ENCODE measurements at places on chromosomes 1 and 21.

DNA sequence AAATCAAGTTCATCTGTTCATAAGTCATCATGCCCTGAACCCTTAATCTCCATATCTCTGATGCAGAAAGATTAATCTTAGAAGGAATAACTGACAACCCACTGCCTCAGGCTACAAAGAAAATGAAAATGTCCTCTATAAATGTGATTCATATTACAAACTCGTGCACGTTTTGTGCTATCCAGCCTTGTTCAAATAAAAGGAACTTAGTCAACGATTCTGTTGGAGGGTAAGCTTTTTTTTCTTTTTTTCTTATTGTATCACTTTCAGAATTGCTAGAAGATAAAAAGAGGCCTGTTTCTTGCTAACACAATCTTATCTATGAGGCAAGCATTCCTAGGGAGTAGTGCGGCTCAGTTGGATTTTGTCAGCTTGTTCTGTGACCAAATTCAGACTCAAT, 228.4 kb downstream of the TM2D1 start:
- no peak for DNase-seq

- no peak for DNase-seq
These were observed 1.7 kb downstream of the PADI3 start for GRCh38 chr1:17250601-17251000.

DNA sequence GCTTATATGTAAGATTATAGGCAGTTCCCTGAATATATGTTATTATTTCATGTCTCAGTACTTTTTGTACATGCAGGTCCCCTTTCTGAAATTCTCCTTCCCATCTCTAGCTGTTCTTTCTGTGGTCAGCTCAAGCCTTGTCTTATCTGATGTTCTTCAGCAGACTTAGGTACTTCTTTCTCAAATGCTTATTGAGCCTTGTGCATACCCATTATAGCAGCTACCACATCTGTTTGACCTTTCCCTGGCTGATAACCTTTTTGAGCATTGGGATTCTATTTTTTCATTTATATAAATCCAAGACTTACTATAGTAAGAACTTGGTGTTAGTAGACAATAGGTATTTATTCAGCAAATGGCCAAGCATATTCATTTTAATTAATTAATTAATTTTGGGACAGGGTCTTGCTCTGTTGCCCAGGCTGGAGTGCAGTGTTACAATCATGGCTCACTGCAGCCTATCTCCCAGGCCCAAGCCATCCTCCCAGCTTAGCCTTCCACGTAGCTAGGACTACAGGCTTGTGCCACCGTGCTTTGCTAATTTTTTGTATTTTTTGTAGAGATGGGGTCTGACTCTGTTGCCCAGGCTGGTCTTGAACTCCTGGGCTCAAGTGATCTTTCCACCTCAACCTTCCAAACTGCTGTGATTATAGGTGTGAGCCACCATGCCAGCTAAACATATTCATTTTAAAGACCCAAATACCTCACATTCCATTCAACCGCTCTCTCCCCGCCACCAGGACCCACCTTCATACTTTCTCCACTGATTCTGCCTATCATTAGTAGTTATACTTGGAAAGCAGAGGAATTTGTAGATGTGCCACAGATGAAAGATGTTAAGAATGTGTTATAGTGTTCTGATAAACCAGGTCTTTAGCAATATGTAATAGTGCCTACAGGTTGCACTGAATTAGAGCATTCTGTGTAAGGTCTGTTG, 16.7 kb downstream of the TIPRL start:
- no peak for DNase-seq

GRCh38 chr21:45607021-45607908, 36.3 kb upstream of the PCBP3 start:
- no peak for DNase-seq

DNA sequence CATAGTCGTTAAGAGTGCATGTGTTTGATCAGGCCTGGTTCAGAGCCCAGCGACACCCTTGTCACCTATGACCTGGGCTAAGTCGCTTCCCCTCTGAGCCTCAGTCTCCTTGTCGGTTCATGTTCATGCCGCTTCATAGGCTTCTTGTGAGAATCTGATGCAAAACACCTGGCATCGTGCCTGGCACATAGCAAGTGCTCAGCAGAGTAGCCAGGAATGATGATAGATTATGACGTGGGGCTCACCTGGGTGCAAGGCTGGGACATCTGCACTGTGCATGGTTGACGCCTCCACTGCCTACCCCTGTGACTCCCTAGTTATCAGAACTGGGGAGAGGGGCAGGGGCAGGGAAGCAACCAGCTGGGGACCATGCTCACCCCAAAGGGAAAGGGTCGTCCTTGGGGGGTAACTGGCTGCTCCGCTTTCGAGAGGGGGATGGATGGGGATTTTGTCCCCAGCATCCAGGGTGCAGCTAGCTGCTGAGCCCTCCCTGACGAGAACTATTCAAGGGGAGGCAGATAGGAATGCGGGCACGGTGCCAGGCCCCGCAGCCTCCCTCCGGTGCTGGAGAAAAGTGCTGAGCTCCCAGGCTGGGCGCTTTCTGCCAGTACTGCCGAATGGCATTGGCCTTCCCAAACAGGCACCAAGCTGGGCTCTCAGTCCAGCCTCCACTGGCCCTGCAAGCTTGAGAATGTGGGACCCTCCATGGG, 9.3 kb downstream of the EFHD2 start:
- DNase-seq: no peak

DNA sequence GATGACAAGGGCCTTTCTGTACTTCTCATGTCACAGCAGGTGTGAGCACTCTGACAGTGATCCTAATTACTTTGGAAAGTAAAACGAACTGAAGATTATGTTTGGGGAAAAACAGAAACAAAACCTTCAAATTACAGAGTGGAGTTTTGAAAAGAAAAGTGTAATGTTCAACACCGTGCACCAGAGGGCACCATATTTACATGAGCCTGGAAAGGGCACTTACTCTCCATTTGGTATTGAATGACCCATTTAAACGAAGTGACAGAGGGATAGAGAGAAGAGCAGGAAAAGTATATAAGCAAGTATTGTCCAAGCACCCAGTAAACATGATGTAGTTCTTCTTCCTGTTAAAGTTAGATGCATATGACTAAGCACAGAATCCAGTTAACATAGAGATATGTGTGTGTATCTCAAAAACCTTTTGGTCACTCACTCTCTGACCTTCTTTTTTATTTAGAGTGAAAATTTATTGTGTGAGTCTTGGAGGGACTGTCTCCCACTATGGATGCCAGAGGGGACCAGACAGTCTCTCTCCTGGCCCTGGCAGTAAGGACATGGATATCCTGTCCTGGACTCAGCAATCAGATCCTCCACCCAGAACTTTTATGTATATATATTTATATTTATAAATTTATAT, 3.8 kb upstream of the RGSL1 start:
- no peak for DNase-seq

- DNase-seq: no peak
These were observed 22.4 kb upstream of the TRNAU1AP start for GRCh38 chr1:28530456-28530855.

DNA sequence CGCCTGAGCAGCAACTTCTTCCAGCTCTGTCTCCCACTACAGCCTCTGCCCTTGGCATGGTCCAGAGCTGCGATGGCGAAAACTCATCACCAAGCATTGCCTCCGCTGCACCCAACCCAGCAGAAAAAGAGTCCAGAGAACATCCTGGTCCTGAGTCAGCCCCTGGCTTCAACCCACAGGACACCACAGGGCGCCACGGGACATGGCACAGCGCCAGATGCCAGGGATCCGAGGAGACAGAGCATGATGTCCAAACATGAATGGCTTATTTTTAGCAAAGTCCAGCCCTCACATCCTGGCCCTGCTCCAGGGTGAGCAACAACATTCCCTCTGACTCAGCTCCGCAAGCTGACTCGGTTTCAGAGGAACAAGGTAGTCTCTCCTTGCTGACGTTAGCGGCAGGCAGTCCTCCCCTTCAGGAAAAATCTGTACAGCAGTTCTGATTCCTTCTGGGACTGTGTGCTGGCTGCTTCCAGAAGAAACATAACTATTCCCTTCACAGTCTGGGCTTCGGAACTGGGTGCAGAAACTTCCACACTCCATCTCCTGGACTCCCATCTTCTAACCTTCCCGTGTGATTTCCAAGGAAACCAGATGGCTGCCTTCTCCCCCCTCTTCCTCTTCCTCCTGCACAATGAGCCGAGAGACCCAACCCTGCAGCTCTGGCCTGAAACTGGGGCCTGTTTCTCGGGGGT, 131.3 kb downstream of the TOMM20 start:
- no peak for DNase-seq

DNA sequence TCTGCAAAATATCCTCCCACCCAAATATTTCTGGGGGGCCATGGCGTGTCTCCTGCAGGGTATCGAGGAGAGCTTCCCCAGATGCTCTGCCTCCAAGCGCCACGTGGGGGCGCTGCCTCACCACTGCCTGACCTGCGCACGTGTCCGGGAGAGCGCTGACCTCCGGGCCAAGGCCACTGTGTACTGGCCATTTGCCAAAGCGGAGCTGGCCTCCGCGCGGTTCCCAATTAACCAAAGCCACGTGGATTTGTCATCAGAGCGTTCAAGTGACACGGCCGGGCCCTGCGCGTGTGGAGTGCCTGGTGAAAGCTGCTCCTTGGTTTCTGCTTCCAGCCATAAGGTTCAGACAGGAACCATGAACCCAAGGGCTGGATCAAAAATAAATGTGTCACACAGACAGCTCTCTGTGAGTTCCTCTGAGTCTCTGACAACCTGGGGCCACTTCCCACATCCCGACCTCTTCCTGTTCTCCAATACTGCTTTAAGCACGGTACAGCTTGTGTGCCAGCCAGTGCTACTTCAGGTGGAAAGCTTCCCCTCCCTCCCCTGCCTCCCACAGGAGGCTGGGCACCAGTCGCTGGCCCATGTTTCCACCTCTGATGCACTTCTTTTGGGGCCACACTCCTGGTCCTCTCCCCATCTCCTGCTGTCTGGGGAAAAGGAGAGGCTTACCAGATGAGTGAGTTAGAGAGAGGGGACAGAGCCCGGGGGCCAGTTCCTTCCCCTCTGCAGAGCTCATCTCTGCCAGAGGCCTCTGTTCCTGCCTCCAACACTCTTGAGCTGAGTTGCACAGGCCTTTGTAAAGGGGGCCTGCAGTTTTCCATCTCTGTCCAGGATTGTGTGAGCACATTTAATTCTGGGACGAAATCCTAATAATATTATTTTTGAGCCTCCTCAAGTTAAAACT, 26.1 kb downstream of the ZP4 start:
- no peak for DNase-seq
